ENCODE measurements at places on chromosomes 11 and 22.

DNA sequence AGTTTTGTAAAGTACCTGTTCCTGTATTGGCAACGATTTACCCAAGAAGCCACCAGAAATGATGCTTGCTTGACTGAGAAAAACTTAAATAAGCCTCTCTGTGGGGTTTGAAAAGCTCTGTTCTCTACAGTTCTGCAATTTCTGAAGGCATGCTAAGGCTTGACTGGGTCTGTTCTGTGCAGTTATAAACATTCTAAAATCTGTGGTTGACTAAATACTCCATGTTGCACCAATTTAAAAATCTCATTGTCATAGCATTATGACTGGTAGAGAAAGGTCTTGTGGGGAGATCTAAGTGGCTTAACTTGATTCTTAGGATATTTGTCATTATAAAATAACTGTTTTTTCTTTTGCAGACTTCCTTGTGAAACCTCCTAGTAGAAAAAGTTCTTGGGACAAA is 73.7 kb downstream of the MTMR3 start:
- no peak for DNase-seq

DNA sequence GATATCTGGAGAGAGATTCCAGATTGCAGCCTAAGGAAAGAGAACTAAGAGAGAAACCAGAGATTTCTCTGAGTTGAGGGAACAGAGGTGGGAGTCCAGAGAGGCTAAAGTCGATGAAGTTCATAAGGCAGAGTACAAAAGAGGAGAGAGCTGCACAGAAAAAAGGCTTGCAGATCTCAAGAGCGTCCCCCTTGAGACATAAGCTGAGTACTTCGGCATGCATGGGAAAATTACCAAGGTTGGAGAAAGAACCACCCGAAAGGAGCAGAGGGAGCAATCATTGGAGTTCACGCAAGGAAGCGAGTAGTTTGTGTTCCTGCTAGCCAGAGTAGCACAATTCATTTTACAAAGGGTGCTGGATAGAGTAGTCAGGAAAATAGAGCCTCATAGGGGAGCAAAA is 293.5 kb downstream of the TMEM135 start:
- no peak for DNase-seq

GRCh38 chr11:35012467-35013191 is 96.2 kb downstream of the PDHX start:
- DNase-seq, result peak; percentile 56

- DNase-seq, result no peak
Observed at GRCh38 chr11:17528181-17528691, 16.0 kb downstream of the USH1C start.

- DNase-seq, result no peak
Observed at GRCh38 chr11:1161410-1162137, 3.8 kb downstream of the MUC5AC start.

DNA sequence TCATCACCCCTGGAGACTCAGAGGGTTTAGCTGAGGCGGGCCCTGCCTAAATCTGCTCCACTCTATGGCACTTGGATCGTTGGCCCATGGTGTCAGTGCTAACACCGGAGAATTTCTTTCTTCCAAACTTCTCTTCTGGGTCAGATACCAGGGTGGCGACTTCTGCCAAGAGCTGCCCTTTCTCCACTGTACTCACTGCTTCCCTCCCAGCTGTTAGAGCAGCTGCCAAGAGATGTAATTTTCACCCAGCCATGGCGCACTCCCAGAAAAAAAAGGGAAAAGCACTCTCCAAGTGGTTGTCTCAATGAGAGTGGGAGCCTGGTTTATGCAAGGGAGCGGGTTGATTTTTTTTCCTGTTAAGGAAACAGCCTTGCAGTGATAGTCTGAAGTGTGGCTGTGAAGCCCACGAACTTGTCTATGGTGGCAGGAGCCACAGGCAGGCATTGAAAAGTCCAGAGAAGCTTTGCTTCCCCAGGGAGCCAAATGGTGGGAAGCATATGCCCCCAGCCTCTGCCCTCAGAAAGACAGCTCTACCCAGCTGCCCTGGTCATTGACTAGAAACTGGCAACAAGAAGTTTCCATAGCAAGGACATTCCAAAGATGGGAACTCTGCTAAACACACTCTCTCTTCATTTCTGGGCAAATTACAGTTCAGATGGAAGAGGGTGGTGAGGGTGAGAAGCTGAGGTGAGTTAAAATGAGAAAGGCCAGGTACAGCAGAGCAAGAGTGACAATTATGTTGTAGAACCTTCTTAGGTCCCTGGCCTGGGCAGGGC is 10.7 kb downstream of the PCSK7 start:
- DNase-seq, result no peak

DNA sequence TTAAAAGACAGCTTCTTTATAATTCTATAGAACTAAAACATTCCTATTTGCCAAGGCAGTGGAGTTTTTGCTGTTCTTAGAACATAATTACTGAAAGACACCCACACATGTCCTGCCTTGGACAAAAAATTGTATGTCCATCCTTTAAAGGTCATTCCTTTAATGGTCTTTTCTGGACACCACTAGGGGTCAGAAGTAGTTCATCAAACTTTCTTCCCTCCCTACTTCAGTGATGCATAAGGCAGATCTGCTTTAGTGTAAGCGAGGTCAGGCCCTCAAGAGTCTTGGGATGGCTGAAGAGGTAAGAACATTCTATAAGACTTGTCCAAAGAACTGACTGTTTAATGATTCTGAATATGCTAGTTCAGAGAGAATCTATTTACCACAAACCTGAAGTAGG is 4.3 kb upstream of the OR51V1 start:
- DNase-seq, result no peak

- no peak for DNase-seq
Observed at GRCh38 chr11:120663142-120663541, 151.6 kb downstream of the GRIK4 start.

- no peak for DNase-seq
Observed at GRCh38 chr11:13152736-13153541, 124.7 kb upstream of the BMAL1 start.

GRCh38 chr11:107550304-107550703 is 15.2 kb downstream of the ALKBH8 start:
- no peak for DNase-seq

DNA sequence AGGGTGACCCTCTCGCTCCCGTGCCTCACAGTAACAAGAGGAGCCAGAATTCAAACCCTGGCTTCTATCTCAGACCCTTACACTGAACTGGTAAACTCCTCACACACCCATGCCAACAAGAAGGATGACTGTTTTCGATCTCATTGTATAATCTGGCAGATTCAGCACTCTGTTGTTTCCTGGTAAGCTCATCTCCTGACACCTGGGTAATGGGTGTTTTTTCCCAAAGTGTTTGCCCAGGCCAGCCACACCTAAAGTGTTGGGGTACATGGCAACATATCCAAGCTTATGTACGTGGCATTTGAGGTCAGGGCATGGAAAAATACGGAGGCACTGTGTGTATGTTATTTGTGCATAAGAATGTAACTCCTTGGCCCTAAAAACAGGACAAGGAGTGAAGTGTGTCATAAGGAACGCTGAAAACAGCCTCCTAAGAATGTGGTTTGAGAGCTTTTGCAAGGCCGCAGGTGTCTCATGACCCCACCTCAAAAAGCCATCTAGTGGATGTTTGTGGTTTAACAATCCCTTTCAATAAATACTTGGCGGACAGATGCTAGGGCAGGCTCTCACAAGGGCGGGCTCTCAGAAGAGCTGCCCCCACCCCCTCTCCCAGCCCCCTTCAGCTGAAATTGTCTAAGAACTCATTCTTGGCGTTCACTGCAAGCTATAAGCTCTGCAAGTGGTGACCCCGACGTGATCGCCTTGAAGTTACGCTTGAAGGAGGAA is at the start of gene MS4A15:
TSS of gene MS4A15 (plus strand) at position 561 of the 726 bp plus-strand sequence. CDS start 6,867 bp downstream, outside the sequence.
- DNase-seq, result no peak

DNA sequence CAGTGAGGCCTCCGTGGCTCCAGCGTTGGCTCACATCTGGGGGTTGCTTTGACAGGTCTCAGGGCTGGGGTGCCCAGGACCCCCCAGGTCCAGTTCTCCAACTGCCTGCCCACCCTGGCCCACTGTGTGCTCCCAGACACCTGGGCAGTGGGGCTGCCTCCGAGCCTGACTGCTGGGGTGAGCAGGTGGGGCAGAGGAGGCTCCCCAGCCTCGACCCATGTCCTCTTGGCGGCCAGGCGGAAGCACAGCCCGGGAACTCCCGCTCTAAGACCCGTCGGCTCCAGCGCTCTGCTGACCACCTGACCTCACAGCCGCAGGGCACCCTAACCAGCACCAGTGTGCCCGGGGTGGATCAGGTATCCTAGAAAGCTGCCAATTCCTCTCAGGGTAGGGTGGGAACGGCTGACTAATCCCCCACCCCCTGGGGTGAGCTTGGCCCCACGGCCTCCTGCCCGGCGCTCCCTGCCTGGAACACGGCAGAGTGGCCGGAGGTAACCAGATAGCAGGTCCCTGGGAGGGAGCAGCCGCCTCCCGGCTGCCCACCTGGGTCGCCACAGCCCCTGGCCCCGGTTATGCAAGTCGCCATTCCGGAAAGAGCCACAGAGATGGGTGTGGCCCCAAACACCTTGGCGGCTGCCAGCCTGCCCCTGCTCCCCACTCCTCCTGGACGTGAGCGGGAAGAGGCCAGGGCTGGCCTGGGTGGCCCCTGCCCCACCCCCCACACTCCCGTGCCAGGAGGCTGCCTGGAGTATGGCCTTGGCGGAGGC is 19.2 kb upstream of the MUC5B start:
- no peak for DNase-seq

- peak; percentile 28 for DNase-seq
Observed at GRCh38 chr22:44182588-44183286, 2.0 kb downstream of the PARVG start.

GRCh38 chr11:5703741-5704536 is 14.3 kb downstream of the TRIM22 start:
- DNase-seq, result no peak

GRCh38 chr22:29096736-29097669 is 24.2 kb downstream of the KREMEN1 start:
- DNase-seq, result no peak

GRCh38 chr11:2465202-2466068 is 20.6 kb downstream of the KCNQ1 start:
- DNase-seq, result no peak

DNA sequence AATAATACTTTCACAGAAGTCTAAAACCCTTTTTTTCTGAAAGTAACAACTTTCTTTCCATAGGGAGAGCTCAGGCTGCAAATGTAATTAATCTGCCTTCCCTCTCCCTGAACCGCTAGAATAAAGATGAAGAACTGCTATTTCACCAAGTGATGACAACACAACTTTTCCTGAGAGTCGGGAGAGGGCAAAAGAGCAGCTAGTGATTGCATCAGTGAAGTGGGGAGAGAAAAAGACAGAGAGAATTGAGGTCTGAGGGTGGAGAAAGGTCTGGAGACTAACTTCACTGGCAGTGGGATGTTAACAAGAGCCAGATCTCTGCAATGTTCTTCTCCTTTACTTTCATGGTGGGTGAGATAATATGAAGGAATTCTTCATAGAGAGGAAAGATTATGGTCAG is 10.9 kb upstream of the MPEG1 start:
- no peak for DNase-seq

GRCh38 chr11:116792144-116792868 is 627 bp upstream of the APOA5 start:
- no peak for DNase-seq

GRCh38 chr11:29809121-29809520 is 207.7 kb downstream of the KCNA4 start:
- no peak for DNase-seq

GRCh38 chr22:49359076-49359475 is 468.6 kb downstream of the BRD1 start:
- no peak for DNase-seq

Measured in naive thymus-derived CD4-positive, alpha-beta T cell (primary cell).